ENCODE measurements at places on chromosomes 3 and 15. TPM values are rescaled to one million over a fixed set of nuclear protein-coding genes. Genes with fewer than 3 reads are reported as not detected.

The ERICH6 gene
- not detected for total RNA-seq

The TMEM207 gene
- not detected for total RNA-seq

DNA sequence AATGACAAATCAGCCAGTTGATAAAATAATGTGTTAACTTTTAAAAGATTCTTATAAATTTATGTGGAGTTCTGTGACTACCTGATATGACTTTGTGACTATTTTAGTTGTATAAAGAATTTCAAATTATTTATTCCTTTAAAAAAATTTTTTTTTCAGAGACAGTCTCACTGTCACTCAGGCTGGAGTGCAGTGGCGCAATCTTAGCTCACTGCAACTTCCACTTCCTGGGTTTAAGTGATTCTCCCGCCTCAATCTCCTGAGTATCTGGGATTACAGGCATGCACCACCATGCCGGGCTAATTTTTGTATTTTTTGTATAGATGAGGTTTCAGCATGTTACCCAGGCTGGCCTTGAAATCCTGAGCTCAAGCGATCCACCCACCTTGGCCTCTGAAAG is 48.5 kb downstream of the MBNL1 start:
- DNase-seq: no peak

- no peak for DNase-seq
Measured at GRCh38 chr15:57915827-57916531, 149.5 kb downstream of the ALDH1A2 start.

- DNase-seq: no peak
Measured at GRCh38 chr15:57994221-57995049, 71.1 kb downstream of the ALDH1A2 start.

DNA sequence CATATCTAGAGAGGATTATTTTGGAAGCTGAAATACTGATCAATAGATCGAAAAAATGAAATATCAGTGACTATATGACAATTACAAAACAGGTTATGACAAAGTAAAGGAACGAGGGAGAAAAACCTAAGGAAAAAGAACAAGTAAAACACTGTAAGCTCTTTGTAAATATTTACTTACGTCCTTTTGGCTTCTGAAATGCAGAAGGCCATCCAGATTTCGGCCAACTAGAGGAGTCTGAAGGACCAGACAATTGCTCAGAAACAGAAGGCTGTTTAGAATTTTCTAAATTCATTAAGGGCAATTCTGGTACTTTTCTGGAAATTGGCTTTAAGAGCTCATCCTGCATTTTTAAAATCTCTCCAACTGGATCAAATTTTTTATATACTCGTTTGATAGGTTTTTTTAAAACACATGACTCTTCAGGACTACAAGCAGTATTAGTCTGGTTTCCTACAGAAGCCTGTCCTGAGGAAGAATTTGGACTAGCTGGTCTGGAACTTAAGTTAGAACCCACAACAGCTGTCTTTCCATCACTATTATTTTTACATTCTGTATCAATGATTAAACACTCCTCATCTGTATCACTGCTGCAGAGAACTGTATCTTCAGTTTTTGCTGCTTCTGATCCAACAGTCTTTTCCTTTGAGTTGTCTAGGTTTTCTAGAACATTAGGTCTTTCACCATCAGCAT is 30.1 kb downstream of the ICE2 start:
- no peak for DNase-seq

The PRSS50 gene
- not detected for total RNA-seq

The ATP8B4 gene
- total RNA-seq: 0.39 TPM

DNA sequence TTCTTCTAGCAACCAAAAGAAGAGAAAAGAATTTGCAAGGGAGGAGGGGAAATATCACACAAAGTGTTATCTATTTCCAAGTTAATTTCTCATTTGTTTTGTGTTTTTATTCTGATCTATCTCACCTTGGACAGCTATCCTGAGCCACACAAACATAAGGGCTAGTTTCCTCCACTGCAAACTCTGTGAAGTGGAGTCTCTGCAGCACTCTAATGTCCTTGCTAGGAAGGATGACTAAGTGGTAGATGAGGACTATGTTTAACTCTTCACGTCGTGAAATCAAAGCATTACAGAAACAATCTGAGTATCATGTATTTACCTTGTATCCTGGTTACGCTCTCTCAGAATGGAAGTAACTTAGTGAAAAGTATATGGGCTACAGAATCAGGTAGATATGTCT is 33.9 kb upstream of the CHRM5 start:
- DNase-seq: no peak

DNA sequence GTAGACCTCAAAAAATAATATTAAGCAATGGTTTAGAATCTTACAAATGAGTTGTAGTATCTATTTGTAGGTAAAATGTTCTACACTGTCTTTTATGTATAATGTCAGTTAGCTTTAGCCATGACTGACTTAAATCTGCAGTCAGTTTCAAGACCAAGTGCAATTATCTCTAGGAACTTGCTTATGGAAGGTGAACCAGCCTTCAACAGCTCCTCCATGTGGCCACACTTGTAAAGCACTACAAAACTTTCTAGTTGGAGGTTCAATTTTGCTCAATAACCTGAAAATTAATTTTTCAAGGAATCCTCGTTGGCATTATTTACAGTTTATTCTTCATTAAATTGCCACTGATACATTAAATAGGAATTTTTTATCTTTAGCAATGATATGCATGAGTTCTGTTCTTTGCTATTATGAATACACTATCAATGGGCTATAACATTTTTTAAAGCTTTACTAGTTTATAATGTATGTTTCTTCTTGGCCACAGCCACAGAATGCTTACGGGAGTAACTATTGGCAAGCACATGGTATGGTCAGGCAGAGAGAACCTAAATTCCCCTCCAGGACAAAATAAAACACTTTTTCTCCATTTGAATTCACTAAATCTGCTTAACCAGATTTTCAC is 315.3 kb upstream of the UBE2E2 start:
- no peak for DNase-seq

The TMEM40 gene
- total RNA-seq: not detected

The ASB14 gene
- total RNA-seq: not detected

The C3orf33 gene
- total RNA-seq: 3.4 TPM

DNA sequence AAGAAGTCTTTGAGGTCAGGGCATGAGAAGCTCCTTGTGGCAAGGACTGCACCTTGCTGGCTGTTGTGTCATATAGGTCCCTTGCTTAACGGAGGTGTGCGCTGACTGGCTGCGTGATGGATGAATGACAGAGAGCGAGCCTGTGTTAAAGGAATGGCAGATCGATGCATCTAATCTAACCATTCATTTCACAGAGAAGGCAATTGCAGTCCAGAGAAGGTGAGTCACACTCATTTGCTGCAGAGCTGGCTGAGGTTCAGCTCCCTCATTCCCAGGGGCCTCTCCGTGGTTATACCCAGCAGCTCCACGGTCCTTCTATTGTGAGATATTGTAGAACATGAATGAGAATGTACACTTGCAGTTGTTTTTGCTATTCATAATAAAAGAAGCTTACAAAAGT is 289.3 kb downstream of the EPHB1 start:
- peak; percentile 11 for DNase-seq

DNA sequence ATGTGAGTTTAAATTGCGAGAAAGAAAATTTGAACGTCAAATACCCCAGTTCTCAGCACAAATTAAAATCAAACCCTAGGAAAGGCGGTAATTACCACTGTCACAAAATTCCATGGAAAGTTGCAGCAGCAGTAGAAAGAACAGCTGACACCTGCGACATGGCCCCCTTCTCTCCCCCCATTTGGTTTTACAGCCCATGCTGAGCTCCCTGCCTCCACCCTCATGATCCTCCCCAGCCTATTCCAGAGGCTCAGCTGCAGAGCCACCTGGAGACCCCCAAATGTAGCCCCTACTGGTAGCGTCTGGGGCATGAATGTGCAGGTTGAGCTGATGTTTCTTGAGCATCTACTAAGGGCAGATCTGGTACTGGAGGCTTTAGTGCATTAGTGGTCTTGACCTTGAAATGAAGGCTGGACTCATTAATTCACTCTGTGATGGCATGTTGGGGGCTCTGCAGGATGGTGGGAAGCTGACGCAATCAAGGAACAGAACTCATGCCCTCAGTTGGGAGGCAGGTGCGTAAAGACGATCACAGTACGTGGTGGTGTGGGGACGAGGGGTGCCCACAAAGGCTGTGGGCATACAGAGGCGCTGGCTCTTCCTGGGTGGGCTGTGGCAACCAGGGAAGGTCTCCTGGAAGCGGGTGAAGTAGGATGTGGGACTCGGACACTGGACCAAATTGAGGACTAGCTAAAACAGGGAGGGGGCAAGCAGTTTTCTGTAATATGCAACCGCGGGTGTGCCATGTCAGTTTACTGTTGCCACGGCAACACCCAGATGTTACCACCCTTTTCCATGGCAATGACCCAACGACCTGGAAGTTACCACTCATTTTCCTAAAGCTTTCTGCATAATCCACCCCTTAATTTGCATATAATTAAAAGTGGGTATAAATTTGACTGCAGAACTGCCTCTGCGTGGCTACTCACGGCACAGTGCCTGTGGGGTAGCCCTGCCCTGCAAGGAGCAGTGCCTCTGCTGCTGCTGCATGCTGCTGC is 39.8 kb downstream of the PRKCD start:
- no peak for DNase-seq

GRCh38 chr3:128369881-128370642 is 96.6 kb downstream of the DNAJB8 start:
- DNase-seq: no peak
